ENCODE measurements at places on chromosomes 3 and 15. TPM values are rescaled to one million over a fixed set of nuclear protein-coding genes. Genes with fewer than 3 reads are reported as not detected.

DNA sequence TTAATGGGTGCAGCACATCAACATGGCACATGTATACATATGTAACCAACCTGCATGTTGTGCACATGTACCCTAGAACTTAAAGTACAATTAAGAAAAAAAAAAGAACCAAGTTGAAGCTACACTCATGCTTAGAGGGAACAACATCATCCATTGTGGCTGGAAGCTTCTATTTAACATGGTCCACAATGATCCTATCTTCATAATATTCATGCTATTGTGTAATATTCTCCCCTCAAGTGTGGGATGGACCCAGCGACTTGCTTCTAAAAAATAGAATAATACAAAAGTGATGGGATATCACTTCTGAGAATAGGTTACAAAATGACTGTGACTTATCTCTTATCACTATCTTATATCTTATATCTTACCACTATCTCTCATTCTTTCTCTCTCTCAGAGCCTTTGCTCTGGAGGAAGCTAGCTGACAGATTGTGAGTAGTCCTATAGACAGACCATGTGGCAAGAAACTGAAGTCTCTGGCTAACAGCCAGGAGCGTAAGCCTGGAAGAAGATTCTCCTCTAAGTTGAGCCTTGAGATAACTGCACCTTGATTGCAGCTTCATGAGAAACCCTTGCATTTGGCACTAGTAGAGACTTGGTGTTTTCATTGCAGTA is 198.5 kb upstream of the MRPL3 start:
- DNase-seq, result no peak

DNA sequence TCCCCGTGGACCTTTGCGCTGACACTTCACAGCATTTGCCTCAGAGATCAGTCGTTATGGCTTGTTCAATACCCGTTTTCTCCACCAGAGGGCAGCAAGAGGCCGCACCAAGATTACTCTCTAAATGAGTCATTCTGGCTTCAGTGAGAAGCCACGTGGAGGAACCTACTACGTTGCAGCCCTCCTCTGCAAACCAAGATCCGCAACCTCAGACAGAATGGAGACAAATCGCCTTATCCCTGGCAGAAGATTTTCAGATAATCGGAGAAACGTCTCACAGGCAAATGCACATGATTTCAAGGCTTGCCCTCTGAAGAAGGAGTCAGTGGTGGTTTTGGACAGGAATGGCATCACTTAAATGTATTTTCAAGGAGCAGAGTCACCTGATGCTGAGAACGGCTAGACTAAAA is 60.5 kb downstream of the GTPBP8 start:
- DNase-seq, result peak; percentile 51

DNA sequence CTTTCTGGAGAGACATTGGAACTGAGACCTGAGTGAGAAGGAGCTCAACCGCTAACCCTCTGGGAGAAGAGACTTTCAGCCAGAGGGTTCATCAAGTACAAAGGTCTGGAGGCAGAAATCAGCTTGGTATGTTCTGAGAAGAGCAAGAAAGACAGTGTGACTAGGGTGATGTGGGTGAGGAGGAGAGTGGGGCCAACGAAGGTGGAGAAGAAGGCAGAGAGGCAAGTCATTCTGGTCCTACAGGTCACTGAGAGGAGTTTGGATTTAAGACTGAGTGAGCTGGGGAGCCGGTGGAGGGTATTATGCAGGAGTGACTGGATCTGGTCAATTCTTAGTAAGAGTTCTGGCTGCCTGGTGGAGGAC is 12.2 kb downstream of the XIRP1 start:
- DNase-seq, result no peak

DNA sequence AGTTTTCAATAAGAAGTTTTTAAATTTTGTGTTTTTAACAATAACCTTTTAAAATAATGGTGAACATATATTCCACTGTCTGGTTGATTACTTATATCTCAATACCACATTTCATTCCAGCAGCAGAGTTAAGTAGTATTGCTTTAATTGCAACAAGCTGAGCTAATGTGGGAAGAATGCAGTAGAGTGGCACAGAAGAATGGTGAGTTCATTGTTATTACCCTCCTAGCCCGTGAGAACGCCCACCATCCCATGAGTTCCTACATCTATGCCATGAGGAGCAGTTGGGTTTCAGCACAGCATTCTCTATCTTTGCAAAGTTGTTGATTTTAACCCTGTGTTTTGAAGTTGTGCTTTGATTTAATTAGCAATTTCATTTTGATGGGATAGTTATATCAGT is 17.8 kb upstream of the NR2E3 start:
- DNase-seq, result no peak

DNA sequence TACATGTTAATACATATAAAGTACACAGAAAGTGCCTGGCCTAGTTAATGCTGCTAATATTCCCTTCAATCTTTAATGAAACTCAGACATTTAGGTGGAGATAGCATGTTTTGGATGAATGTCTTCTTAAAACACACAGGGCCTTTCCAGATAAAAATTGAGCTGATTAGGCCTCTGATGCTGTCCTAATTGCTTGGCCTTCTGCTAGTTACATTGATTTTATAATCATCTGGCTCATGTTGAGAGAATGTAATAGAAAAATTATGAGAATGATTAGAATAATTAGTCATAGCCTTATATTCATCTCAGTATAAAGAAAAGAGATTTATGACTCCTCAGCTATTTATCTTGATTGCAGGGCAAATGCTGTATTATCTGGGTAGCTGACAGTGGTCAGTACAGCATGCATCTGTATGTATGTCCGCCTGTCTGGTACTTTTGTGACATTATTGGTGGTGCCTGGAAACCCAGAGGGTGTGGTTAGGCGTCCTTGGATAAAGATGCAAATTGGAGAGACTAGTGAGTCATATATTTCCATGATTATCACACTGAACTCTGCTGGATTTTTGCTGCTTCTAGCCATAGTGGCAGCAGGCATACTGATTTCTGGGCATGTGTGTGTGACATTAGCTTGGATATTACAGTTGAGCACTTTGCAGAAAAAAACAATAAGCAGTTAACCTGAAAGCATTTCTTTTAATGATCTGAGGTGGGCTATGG is 120.8 kb downstream of the FEZF2 start:
- DNase-seq, result no peak

DNA sequence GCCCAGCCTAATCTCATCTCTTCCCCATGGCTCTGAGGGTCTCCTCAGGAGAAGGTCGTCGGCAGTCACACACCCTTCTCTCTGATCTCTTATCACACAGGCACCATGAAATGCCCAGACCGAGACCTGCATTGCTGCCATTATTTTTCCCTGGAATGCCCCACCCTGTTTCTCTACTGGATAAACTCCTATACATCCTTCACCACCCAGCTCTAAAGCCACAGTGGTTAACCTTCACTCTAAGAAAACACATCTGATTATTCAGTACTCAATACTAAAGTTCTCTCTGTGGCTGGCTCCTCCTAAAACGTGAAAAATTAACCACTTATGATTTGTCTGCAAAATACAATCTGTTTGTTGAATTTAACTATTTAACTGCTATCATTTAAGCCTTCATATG is 43.3 kb downstream of the RORA start:
- DNase-seq, result no peak

GRCh38 chr3:123632161-123632655 is 47.4 kb upstream of the HACD2 start:
- peak; percentile 25 for DNase-seq

- DNase-seq, result no peak
Measured at GRCh38 chr3:159837725-159838124, 150.9 kb upstream of the IL12A start.

DNA sequence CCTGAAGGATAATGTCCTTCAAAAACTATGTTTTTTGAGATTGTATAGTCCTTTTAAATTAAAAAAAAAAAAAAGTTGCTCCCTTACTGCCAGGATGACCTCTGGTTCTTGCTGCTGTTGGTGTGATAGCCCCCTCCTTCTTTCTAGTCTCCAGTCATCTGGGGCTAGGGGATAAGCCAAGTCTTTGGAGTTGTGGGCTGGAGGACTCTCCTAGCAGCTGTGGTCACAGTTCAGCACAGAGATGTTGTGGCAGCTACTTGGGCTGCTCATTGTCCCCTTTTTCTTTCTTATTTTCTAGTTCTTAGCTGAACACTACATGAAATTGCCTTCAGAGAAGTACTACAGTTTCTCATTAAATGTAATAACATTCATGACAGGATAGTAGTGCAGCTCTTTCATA is 39.2 kb upstream of the APH1B start:
- DNase-seq, result no peak

DNA sequence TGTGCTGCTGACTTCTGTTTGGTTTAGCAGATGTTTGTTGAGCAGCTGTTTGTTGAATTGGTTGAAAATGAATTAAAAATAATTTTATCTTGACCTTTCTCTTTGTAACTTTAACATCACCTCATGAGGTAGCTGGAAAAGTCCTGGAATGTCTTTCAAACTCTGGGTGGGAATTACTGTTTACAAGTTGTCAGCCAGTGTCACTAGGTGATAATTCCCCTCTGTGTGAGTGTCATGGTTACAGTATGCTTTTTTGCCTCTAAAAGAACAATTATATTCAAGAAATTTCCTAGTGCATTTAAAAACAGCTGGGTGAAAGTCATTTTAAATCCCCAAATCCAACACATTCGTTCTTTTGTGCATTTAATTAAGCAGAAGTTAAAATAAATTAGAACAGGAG is 113.2 kb downstream of the PTPRG start:
- DNase-seq, result no peak

- no peak for DNase-seq
Measured at GRCh38 chr3:59540241-59540640, 490.4 kb upstream of the CFAP20DC start.

DNA sequence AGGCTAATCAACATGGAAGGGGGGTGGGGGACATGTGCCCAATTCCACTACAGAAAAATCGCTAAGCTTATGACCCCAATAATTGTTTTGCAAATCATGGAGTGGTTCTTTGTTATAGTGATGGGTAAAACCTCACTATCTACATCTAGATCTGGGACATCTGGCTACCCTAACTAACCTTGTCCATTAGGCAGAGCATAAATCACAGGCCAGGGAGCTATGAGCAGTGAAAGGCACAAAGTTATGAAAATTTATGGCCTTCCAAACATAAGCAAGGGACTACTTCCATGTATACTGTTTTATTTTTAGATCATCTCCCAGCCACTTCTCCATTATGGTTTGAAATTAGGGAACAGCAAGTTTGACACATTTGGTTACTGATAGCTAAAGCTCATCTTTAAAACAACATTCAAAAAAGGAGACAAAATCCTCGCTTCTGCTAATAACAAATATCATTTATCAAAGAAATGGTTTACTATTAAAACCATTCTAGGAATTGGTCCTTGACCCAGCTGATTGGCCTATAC is 78.3 kb downstream of the RSL24D1 start:
- DNase-seq, result no peak

DNA sequence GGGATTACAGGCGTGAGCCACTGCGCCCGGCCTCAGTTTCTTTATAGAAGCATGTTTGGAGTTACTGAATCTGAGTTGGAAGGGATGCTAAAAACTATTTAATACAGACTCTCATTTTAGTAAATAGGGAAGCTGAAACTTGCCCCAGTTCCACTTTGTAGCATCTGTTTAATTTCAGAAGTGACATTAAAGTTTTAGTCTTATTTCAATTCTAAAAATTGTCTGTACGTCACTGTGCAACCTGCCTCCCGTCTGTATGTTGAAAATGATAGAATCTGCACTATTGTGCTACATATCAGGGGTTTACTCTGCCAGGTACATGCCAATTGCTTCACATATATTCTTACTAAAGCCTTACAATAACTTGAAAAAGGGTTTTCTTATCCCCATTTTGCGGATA is 15.3 kb downstream of the CNOT10 start:
- no peak for DNase-seq

DNA sequence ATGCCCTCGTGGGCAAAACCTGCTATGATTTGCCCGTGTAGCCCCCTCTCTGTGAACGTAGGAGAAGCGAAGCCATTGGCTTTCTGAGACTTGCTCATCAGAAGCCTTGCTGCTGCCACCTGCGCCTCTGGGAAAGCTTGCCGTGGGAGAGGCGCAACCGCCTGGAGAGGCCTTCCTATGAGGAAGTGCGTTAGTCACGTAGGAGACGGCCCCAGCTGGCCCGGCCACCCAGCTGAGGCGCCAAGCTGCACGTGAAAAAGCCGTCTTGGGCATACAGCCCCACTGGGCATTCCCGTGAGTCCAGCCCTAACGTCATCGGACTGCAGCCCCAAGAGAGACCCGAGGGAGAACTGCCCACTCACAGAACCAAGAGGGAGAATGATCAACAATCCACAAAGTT is 49.1 kb upstream of the TJP1 start:
- DNase-seq, result no peak

DNA sequence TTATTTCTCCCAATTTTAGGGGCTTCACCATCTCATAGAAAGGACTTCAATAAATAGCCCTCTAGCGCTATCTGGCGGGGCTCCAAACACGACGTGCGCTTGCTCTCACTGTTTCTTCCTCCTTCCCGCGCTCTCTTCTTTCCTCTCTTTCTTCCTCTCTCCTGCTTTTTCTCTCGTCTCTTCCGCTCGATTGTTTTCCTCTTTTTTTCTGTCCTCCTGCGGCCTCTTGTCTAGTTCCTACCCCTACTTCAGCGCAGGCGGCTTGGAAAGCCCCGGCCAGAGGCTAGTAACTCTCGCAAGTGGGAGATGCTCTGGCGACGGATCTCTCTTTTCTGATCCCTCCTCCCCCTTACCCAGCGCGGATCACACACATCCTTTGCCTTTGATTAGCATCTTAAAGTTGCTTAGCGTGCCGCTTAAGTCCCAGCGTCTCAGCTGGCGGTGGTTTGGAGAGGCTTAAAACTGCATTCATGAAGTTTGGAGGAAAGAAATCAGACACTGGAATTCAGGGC is 6.2 kb upstream of the MEIS2 start:
- no peak for DNase-seq

Gene ANKRD34C
- not detected for total RNA-seq

Gene ENTPD3
- 4.5 TPM for total RNA-seq

Gene SUSD5
- 1.8 TPM for total RNA-seq

Gene ADIPOQ
- not detected for total RNA-seq

Gene TICRR
- 1.7 TPM for total RNA-seq
